Lung microvascular endothelial cell (primary cell): ENCODE measurements at places on chromosomes 4 and X.

- DNase-seq: no peak
These were observed 3.0 kb upstream of the LAGE3 start for GRCh38 chrX:154481911-154482601.

DNA sequence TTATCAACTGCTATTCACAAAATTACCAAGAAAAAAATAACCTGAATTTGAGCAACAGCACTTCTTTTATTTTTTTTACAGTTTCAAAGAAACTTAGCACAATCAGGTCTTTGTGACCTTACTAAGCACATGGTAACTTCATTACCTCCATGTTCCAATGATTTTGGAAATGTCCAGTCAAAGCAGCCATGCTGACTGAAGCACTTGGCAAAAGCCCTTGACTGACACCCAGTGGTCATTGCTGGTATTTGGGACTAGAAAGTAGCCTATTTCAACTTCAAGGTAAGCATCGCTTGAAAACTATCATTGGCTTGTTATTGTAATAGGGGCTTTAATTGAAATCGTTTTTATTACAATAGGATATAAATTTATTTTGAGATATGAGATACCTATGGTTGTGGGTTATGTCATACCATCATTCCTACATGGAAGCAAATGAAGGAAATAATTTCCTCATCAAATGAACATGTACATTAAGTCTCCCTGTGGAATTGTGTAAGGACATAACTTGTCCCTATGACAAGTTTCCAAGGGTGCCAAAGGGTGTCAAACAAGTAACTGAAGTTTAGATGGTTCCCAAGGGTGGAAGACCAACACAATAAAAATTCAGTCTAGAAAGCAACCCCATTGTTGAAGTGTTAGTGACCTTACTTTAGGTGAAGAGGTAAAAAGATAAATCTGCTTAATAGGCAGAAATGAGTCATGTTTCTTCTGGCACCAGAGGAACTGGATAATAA is 15.2 kb upstream of the ANXA10 start:
- peak; percentile 79 for DNase-seq

- DNase-seq: no peak
These were observed 83.5 kb upstream of the LIMCH1 start for GRCh38 chr4:41454423-41454822.

DNA sequence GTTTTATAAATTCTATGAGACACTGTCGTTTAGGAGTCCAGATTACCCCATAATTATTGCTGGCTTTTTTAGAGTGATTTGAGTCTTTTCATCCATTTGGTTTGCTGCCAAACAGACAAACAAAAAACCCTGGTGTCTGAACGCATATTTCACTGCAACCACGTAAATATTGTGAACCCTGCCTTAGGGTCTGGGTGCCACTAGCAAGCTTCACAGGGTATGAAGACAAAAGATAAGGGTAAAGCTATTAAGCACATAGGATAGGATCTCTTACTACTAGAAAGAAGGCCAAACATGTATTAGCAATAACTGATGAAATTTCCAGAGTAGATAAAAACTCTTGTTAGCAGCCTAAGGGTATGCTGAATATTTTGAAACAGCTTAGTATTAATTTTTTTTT is 143.3 kb downstream of the BANK1 start:
- DNase-seq: no peak

- peak; percentile 38 for DNase-seq
These were observed 118.2 kb upstream of the KIT start for GRCh38 chr4:54539500-54540029.

- DNase-seq: no peak
These were observed 55.4 kb upstream of the TRO start for GRCh38 chrX:54865208-54865607.

GRCh38 chrX:10470009-10470408 is 150.4 kb downstream of the MID1 start:
- no peak for DNase-seq

GRCh38 chr4:77122656-77123055 is 34.4 kb upstream of the CCNG2 start:
- no peak for DNase-seq

- no peak for DNase-seq
These were observed 118.0 kb upstream of the GLRA2 start for GRCh38 chrX:14411326-14411725.

- no peak for DNase-seq
These were observed 51.7 kb upstream of the AFF2 start for GRCh38 chrX:148448686-148449085.

- peak; percentile 83 for DNase-seq
These were observed 15.8 kb upstream of the LDB2 start for GRCh38 chr4:16914208-16914607.

- peak; percentile 100 for DNase-seq
These were observed at the start of gene THAP9 for GRCh38 chr4:82900411-82901182. THAP9 (plus strand) TSS chr4:82900735; CDS start chr4:82900803, 68 bp downstream.

DNA sequence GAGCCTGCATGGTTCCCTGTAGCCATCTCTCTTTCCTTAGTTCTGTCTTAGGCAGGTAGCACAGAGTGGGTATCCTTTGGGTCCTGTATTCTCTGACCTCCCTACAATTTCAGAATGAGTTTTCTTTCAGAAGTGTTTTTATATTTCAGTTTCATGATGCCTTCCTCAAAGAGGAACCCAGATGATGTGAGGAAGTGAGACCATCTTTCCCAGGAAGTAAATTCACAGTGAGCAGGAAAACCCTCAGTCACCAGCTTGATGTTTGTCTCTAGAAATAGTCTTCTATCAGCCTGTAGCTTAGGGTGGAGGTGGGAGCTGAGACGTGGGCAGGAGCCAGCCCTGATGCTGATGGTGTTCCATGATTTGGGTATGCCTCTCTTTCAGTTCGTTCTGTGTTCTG is 16.9 kb downstream of the PLAC1 start:
- no peak for DNase-seq

DNA sequence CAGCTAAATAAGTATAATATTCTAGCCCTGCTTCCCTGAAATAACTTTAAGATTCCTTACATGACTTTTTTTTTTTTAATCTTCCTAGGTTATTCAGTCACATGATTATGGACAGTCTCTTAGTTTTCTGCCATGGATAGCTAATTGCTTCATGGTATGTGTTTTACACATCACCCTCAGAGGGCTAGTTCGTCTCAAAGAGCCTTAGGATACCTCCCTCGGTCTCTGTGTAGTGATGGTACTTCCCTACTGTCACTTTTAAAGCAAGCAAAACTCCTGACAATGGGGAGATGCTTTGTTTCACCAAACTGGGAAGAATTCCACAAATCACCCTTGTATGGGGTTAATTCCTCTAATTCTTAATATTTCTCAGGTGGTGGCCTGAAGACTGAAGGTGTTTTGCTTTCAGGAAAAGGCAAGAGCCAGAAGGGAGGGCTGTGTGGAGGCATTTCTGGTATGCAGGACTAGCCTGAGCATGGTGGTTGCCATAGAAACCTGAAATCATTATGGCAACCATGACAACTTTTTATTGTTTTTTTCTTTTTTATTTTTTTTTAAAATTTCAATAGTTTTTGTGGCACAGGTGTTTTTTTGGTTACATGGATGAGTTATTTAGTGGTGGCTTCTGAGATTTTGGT is 70.4 kb downstream of the BEX3 start:
- DNase-seq: peak; percentile 38

DNA sequence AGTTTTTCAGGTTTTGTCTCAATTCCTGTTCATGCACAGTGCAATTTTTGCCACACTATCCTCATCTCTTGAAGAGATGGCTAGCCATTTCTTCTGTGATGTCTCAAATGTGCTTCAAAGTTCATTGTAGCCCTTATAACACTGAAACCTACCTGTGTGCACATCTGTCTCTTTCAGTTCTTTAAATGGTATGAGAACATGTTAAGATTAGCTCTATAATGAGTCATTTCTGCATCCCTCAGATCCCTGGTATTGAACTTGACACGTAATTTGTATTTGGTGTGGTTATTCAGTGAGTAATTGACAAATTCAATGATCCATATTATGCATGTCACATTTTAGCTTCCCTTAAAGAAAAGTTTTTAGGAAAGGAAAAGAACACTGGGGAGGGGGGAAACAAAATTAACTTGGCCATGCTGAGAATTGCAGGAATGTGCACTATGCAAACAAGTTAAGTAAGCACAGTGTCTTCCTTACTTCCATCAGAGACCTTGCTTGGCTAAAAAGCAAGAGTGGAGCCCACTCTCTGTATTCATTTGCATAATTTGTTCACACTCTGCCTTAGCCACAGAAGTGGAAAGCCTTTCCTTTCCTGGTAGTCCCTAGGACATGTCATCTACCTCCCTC is 659.8 kb upstream of the MAGEB2 start:
- DNase-seq: no peak

DNA sequence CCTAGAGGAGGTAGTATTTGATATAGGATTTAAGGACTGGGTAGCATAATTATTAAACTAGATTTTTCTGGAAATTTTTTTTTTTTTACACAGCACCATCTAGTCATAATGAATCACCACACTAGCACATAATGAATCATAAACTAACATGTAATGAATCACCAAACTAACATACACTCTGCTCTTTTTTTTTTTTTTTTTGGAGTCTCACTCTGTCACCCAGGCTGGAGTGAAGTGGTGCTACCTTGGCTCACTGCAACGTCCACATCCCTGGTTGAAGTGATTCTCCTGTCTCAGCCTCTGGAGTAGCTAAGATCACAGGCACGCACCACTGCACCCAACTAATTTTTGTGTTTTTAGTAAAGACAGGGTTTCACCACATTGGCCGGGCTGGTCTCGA is 92.5 kb downstream of the FAM13A start:
- peak; percentile 48 for DNase-seq

GRCh38 chr4:106038012-106038411 is 142.7 kb downstream of the NPNT start:
- no peak for DNase-seq

GRCh38 chr4:60313611-60314178 is 886.4 kb upstream of the ADGRL3 start:
- no peak for DNase-seq

DNA sequence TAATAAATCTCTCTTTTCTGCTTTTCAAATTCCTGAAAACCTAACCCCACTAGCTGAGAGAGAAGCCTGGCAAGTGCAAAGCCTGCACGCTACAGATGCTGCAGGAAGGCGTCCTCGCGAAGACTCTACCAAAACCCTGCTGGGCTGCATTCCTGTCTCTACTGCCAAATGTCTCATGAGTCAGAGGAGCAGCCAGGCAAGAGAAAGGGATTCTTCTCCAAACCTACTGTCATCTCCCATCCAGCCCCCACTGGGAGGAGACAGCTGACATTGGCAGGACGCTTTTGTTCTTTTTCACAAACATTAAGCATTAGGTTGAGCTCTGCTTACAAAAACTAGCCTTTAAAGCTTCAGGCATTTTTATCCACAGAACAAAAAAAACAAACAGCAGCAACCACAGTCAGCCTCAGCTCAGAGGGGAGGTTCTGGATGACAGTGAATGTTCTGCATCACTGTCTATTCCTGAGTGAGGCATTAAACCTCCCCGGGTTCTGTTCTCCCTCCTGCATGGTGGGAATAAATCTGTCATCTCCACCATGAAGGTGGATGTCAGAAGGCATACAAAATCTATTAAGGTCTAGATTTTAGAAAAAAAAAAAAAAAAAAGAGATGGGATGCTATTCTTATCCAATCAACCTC is 18.0 kb downstream of the CRMP1 start:
- DNase-seq: no peak

DNA sequence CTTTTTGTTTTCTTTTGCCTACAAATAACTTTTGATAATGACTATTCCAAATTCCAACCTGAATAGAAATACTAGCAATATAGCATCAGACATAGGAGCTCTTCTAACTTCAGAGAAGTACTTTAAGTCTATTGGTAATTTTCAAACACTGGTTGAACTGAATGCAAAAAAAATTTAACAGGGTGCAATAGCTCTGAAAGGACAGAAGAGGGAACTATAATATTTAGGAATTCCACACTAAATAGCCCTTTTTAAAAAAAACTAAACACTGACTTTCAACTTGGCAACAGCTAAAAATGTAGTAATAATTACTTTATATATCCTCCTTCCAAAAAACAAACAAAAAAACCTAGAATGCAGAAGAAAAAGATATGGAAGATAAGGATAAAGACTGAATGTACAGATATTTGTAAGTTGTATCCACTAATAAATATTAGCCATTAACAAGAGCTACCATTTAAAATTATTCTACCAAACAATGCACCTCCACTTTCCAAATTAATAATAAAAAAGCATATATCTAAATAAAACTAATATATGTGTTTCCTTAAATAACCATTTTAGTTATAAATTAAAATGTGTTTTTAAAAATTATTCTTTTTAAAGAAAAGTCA is 81.4 kb downstream of the FBXW7 start:
- peak; percentile 43 for DNase-seq

- DNase-seq: no peak
These were observed 14.8 kb downstream of the PPP2R3B start for GRCh38 chrX:371907-372306.

GRCh38 chrX:135977611-135978010 is 3.8 kb upstream of the MMGT1 start:
- DNase-seq: no peak

- no peak for DNase-seq
These were observed 346.4 kb downstream of the PTTG2 start for GRCh38 chr4:38306482-38307071.

DNA sequence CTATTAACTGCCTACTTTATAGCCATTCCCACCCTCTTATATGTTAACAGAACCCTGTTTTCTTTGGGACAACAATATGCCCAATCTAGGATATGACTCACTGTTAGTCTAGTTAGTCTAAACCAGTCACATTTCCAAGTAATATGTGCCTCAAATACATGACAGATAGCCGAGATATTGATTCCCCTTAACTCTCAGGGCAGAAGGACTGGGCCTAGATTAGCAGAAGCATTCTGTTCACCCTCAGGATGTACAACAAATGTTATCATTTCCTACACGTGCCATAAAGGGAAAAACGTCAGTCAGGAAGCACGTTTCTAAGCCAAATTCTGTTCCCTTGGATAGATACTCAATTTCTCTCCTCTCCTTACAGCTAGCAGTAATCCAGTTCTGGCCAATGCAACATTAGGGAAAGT is 114.1 kb downstream of the SLC10A7 start:
- DNase-seq: peak; percentile 95

- no peak for DNase-seq
These were observed 30.8 kb downstream of the SLC16A2 start for GRCh38 chrX:74452199-74452481.

- DNase-seq: peak; percentile 69
These were observed 326.7 kb downstream of the MAPK10 start for GRCh38 chr4:86033171-86033570.

DNA sequence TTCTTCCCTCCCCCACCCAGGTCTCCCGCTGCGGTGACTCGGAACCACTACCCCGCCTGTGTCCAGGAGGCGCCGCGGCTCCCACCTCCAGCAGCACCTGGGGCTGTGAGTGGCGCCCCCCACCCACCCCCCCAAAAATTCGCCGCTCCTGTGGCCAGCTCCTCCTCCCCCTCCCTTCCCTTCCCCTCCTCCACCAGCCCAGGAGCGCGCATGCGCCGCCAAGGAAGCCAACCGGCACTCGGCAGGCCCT is 278 bp downstream of the CLOCK start:
- no peak for DNase-seq

- DNase-seq: no peak
These were observed 113.0 kb downstream of the DTHD1 start for GRCh38 chr4:36394352-36394903.

- no peak for DNase-seq
These were observed 187.0 kb upstream of the PPARGC1A start for GRCh38 chr4:24076811-24077210.
